Heart left ventricle (tissue), 16 donors: ENCODE measurements at places on chromosomes 12 and 14. TPM values are rescaled to one million over a fixed set of nuclear protein-coding genes. Genes with fewer than 3 reads are reported as not detected.
A peak's percentile ranks its signal among the peaks of the same experiment; 100 is the strongest.

The INHBE gene
- total RNA-seq, result not detected

The RTN1 gene
- total RNA-seq, result 1.1 TPM

DNA sequence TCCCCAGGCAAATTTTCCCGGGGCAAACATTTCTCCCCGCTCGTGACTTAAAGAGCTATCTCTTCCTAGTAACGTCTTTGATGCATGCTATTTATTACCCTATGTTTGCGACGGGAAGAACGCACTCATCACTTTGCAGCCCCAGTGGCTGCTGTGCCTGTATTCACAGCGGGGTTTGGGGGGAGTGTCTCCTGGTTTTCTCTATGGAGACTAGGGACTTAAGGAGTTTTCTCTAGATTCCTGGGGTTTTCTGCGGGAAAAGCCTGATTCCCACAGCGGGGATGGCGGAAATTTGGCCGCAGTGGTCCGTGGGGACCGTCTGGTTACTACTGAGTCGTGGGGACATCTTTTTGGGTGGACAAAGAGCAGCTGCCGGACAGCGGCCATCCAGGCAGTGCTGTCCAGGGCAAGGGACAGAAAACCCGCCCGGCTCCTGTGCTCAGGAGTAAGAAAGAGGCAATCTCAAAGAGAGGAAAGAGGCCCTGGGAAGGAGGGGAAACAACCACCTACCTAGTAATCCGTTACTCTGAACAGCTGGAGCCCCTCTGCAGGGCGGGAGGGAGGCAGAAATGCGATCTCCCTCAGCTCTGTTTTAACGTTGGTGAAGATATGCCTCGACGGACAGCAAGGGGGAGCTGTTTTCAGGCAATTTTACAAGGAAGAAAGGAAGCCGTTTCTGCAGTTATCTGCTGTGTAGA is 771 bp upstream of the AVPR1A start:
- peak; percentile 15 for DNase-seq
- peaks cover 2% of the 10 kb centered on the region for H3K4me1 ChIP-seq
- peak overlapping the region; percentile 8 for H3K27ac ChIP-seq
- H3K36me3 ChIP-seq, result no peaks in the 10 kb centered on the region

GRCh38 chr14:95770777-95771176 is 56.9 kb upstream of the TCL1A start:
- H3K36me3 ChIP-seq, result no peaks in the 10 kb centered on the region
- no peak overlapping the region for H3K27ac ChIP-seq
- no peaks in the 10 kb centered on the region for H3K27me3 ChIP-seq
- DNase-seq, result no peak
- no peaks in the 10 kb centered on the region for H3K4me1 ChIP-seq

GRCh38 chr14:35301735-35302528 is 9.8 kb downstream of the PSMA6 start:
- no peaks in the 10 kb centered on the region for H3K27me3 ChIP-seq
- no peaks in the 10 kb centered on the region for H3K36me3 ChIP-seq
- peaks cover 13% of the 10 kb centered on the region for H3K4me1 ChIP-seq

- H3K27me3 ChIP-seq, result peaks cover 38% of the 10 kb centered on the region
- H3K36me3 ChIP-seq, result no peaks in the 10 kb centered on the region
- no peak overlapping the region for H3K27ac ChIP-seq
- DNase-seq, result no peak
- H3K4me1 ChIP-seq, result peaks cover 9% of the 10 kb centered on the region
- peak overlapping the region; percentile 49 for H3K4me3 ChIP-seq
These were observed 488 bp upstream of the KIF5A start for GRCh38 chr12:57549203-57549908.

GRCh38 chr12:117059156-117059555 is 40.1 kb downstream of the TESC start:
- no peak overlapping the region for H3K4me3 ChIP-seq
- peaks cover 10% of the 10 kb centered on the region for H3K36me3 ChIP-seq
- H3K27ac ChIP-seq, result peak overlapping the region; percentile 74
- peaks cover 19% of the 10 kb centered on the region for H3K4me1 ChIP-seq
